ENCODE measurements at places on chromosomes 6 and 20.

DNA sequence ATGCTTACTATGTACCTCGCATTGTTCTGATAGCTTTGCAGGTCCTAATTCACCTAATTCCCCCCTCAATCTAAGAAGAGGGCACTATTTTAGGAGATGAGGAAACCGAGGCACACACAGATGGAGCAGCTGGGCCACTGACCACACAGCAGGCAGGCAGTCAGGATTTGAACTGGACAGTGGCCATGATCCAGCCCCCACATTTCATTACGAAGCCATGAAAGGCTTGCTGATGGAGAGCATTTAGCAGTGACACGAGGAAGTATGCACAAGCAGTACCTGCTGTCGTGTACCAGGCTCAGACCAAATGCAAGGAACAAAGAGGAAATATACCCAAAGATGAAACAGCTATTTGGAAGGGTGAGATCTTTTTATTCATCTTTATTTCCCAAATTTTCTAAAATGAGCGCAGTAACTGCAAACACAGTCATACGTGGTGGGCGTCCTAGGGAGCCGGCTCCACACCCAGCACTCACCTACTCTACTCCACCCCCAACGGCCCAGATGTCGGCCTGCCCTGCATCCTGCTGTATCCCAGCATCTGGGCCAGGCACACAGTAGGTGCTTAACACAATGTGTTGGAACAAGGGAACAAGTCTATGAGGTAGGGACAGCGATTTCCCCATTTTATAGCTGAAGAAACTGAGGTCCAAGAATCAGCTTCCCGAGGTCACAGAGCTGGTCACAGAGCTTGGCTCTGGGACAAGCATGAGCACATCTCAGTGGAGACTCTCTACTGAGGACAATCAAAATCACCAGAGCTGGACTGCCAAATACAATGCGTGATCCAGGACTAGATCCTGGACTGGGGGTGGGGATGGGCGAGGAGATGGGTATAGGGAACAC is 15.0 kb downstream of the PREX1 start:
- DNase-seq: no peak

DNA sequence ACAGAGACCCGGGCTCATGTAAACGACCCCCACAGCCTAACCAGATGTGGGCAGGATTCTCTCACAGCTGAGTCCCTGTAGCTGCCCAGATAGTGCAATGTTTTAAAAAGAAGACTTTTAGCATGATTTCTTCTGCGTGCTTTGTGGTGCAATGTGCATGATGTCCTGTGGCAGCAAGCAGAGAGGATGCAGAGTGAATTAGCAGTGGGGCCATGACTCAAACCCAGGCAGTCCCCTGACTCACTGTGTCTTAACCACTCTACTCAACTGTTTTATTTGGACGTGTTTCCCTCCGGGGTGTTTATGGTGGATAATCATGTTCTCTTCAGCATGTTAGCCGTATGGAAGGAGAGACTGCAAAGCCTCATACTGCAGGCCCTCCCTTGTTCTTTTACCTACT is 247.9 kb downstream of the SLC24A3 start:
- DNase-seq: no peak

- DNase-seq: no peak
Observed at GRCh38 chr20:41408156-41408794, 41.7 kb upstream of the EMILIN3 start.

DNA sequence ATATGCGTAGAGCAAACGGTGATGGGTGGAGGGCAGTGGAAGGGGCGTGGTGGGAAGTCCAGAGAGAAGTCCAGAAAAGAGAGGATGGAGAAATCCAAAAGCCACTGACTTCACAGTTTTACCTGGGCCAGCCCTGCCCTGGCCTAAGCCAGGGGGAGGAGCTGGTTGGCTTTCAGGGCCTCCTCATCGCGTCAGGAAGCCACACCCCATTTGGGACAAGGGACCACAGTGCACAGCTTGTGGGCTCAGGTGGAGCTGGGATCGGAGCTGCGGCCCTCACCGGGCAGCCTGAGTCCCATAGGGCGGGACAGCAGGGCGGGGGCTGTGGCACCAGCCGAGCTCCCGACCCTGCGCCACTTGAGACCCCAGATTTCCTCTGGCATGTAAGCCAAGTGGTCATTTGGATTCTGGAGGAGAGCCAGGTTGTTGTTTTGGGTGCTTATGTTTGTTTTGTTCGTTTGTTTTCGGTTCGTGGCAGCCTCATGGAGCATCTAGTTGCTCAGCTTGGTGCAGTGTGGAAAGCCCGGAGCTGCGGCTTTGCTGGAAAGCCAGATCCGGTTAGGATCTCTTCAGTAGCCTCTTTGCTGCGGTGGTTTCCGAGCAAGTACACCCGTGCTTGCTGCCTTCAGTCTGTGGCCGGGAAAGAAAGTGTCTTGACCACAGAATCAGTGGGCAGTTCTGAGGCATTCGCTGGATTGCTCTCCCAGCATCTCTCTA is 42.2 kb downstream of the RIOK1 start:
- DNase-seq: no peak

DNA sequence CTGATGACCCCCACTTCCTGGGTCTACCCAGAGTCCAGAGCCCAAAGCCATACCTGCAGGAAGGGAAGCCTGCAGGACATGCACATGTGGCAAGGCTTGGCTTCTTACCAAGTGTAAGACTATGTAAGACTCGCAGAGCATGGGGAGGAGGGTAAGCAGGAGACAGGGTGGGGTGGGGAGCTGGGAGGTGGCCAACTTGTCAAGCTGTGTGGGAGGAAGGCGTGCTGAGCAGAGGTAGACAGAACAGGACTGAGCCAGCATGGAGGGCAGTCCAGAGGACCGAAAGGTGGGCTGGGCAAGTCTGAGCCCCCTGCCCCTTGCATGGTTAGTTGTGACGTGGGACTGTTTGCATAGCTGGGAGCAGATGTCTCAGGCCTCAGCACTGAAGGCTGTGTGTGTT is 53.4 kb upstream of the RNF24 start:
- no peak for DNase-seq

DNA sequence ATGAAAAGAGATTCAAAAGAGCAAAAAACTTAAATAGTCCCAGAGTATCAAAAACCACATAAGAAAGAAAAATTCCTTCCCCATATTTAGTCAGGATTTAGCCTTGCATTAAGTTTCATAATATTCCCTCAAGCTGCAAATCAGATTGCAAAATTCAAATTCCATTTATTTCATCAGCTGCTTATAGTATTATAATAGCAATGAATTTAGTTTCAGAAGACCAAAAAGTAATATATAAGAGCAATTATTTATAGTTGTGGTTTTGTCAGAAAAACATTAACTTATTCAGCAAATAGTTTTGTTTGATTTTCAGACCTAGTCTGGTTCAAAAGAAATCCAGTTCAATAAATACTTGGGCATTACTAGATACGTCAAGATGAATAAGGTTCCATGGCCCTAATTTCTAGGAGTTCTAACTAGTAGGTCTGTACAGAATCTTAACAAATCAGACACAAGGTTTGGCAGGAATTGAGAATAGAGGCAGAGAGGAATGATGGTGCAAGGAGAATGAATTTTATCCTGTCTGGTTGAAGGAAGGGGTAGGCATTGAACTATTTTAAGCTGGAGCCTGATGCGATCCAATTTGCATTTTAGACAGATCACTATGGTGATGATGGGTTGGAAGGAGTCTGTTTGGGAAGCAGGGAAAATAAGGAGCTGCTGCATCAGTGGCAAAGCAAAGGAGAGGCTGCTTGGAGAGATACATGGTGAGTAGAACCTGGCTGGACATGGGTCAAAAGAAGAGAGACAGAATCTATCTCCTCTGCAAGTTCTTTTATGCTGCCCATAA is 163.9 kb upstream of the STXBP5 start:
- DNase-seq: no peak

- no peak for DNase-seq
Observed at GRCh38 chr20:50366270-50367103, 143.7 kb upstream of the PTPN1 start.

DNA sequence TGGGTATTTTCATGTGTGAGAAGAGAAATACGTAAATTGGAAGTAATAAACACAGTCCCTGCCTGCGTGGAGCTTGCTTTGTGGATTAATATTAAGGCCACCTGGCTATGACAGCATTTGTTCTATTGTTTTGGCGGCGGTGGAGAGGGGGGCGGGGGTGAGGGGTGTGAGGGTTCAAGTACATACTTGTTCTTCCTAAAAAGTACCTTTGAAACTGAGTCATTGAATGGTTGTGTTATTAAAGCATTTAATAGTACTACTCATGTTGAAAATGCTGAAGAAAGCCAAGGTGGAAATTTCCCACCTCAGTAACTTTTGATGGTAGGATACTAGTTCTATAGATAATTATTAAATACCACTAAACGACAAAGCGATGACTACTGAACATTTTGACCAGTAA is 95.0 kb downstream of the FOXC1 start:
- no peak for DNase-seq

GRCh38 chr20:61297491-61297890 is 45.4 kb downstream of the CDH4 start:
- no peak for DNase-seq

DNA sequence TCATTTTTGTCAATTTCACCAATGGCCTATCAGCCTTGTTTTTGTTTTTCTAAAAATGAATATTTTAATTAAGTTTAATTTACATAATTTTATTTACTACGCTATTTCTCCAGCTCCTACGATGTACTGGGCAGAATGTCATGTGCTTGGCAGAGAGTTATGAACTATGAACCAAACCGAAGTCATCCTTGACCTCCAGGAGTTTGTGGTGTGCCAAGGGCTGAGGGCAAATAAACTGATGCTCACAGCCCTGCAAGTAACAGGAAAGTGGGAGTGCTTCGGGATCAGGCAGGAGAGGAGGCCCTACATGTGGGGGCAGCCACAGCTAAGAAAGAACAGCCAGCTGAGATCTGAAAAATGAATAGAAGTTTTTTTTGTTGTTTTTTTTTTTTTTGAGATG is 38.6 kb downstream of the ZNF217 start:
- DNase-seq: no peak

- DNase-seq: no peak
Observed at GRCh38 chr6:16109659-16110305, 19.1 kb upstream of the MYLIP start.

- no peak for DNase-seq
Observed at GRCh38 chr6:45297320-45297719, 30.8 kb upstream of the RUNX2 start.

DNA sequence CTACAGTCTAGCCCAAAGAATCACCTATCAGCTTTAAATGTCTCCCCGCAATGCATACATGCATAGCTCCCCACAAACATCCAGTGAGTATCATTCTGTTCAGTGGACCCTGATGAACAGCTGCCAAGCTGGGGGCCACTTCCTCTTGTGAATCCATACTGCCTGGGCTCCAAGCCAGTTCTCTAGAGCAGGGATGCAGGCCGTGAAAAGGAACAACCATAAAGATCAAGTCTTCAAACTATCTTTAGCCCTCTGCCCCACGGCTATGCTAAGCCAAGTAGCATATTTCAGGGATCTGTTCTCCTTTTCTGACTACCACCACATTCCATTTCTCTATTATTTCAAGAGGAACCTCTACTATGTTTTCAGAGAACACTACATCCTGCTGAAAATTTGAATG is 191.7 kb upstream of the BTBD3 start:
- DNase-seq: no peak

GRCh38 chr6:82553863-82554531 is 190.4 kb downstream of the TPBG start:
- no peak for DNase-seq

DNA sequence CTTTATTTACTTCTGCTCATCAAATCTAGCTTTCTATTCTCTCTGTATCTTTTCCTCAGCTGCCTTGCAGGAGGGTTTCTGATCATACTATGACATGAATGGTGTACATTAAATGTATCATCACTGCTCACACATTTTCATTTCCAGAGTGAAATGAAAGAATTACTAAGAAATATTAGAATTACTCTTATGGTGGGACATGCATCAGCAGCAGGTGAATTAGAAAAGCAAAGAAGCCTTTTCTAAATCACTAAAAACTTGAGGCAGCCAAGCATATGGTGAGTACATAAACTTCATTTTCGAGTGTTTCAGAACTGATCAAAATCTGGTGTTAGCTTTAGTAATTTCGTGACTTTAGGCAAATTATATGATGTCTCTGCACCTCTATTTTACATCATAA is 23.6 kb downstream of the IL17A start:
- DNase-seq: no peak

DNA sequence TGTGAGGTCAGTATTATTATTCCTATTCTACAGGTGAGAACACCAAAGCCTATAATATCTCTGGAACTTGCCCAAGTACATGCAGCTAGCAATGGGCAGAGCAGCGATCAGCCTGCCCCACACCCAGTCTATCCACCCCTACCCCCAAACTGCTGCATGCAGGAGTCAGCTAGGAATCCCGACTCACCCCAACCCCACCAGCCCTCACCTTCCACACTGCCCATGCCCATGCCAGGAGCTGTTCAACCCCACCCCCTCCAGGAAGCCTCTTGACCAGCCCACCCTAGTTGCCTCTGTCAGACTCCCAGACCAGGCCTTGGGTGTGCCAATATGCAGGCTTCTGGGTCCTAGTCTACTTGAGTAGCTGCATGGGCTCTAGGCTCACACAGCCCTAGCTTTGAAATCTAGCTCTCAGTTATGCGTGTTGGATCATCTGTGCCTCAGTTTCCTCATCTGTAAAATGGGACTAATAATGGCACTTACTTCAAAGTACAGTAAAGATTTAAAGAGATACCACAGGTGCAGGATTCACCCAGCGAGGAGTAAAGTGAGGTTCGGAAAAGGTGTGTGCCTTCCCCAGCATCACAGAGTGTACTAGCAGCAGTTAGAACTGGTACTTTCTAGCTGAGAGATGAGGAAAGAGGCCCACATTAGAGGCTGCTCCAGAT is 173.2 kb downstream of the VEGFA start:
- DNase-seq: no peak

- no peak for DNase-seq
Observed at GRCh38 chr6:148593813-148594170, 153.0 kb upstream of the UST start.

DNA sequence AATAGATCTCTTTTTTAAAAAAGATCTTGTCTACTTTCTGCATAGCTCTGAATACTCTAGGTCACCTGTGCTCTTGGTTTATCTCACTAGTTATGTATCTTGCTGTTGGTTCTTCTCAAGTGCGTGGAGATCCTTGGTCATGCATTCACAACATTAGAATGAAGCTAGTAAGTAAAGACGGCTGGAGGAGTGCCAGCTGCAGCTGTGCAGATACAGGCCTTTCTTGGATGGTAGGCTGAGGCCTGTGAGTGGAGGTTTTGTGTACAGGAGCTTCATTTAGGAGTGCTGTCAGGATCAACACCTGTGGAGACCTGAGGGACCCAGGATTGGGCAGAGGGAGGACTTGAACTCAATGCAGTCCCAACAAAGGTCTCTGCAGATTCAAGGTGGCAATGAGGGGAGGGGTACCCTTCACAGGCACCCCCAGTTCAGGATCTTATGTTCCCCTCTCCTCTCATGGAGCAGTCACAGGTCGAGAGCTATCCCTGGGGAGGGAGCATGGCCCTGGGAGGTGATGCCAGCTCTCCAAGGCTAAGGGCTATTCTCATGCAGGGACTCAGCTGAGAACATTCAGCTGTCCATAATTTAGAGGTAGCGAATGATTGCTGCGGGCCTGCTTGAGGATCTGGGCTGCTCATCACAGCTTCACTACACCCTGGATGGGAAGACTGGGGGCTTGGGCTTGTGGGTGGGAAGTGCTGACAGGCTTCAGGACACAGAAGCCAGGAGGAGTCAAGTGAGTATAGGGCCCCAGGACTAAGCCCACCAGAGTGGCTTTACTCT is 98.9 kb upstream of the ENPP5 start:
- no peak for DNase-seq

GRCh38 chr6:16224409-16224808 is 14.0 kb upstream of the GMPR start:
- DNase-seq: no peak

GRCh38 chr6:43274916-43275597 is 23.0 kb upstream of the SLC22A7 start:
- peak; percentile 49 for DNase-seq

- no peak for DNase-seq
Observed at GRCh38 chr6:48031711-48032110, 79.3 kb downstream of the PTCHD4 start.

All from neural progenitor cell (in vitro differentiated cells).